Activated naive CD4-positive, alpha-beta T cell treated with anti-CD3 and anti-CD28 coated beads, Interleukin-2, amount 10 ng/mL, durations not matched to agents 5 hours and 36 hours (primary cell): ENCODE measurements at places on chromosomes 3 and 15. TPM values are rescaled to one million over a fixed set of nuclear protein-coding genes. Genes with fewer than 3 reads are reported as not detected.

Gene MAP6D1
- total RNA-seq = 0.91 TPM

Gene FMN1
- not detected for total RNA-seq

Gene USP50
- total RNA-seq = not detected

Gene ROPN1
- not detected for total RNA-seq

Gene GOLGA8G
- not detected for total RNA-seq

Gene OR5K2
- total RNA-seq = not detected

Gene TFRC
- total RNA-seq = 221 TPM

Gene KIF15
- total RNA-seq = 46.1 TPM

Gene CFAP161
- total RNA-seq = not detected
